Activated CD8-positive, alpha-beta memory T cell treated with anti-CD3 and anti-CD28 coated beads for 4 hours (primary cell): ENCODE measurements at places on chromosomes 1 and 21.

- DNase-seq: no peak
Measured at GRCh38 chr1:226495716-226496115, 52.8 kb upstream of the STUM start.

GRCh38 chr1:36301220-36301619 lies 4.9 kb upstream of the SH3D21 start:
- no peak for DNase-seq

GRCh38 chr1:44012404-44012803 lies 18.9 kb downstream of the SLC6A9 start:
- no peak for DNase-seq

- DNase-seq: peak; percentile 53
Measured at GRCh38 chr1:145978854-145979745, 14.6 kb downstream of the POLR3GL start.

- no peak for DNase-seq
Measured at GRCh38 chr1:219323426-219323825, 149.7 kb downstream of the LYPLAL1 start.

GRCh38 chr21:20652846-20653245 lies 345.4 kb upstream of the NCAM2 start:
- no peak for DNase-seq
